Fibroblast of skin of back (primary cell): ENCODE measurements at places on chromosomes 12 and 14.

GRCh38 chr12:25020621-25021243 lies 71.8 kb upstream of the BCAT1 start:
- no peak for DNase-seq

GRCh38 chr12:93751864-93752610 lies 74.9 kb downstream of the CRADD start:
- DNase-seq = peak; percentile 87

GRCh38 chr14:101587441-101587911 lies 26.2 kb downstream of the DIO3 start:
- no peak for DNase-seq

DNA sequence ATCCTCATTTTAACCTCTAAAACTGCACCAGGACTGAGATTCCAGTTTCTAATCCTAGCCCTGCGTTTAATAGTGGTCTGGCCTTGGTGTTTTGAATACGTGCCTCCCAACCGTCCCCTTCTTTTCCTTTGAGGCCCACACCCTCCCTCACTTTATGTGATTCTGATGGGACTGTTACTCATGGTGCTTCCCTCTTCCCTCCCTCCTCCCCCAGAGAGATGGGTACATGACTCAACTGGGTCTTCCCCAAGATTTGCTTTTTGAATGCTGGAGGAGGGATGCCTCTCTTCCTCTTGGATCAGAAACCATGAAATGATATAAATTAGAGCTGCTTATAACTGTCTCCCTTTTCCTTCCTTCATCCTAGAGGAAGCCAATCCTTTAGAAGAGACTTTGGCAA lies 8.2 kb upstream of the PPP2R5E start:
- peak; percentile 62 for DNase-seq

GRCh38 chr12:11902525-11902875 lies 168.2 kb upstream of the BCL2L14 start:
- DNase-seq = no peak

DNA sequence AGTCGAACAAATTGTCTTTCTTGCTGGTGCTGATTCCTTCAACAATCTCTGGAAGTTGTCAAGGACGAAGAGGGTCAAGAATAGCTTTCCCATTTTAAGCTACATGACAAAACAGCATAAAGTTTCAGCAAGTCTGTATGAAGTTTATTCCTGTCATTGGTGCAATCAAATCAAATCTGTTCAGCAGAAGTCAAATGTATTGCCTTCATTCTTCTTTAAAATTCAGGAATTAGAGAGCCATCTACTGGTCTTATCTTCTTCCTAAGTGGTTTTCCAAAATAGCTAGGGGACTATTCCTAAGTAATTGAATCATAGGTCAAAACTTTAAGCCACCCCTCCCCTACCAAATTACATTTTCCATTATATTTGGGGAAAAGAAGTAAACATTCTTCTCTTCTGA lies 990.2 kb downstream of the GALC start:
- DNase-seq = peak; percentile 17

GRCh38 chr14:23876160-23876750 lies 77.3 kb upstream of the DHRS4 start:
- no peak for DNase-seq

DNA sequence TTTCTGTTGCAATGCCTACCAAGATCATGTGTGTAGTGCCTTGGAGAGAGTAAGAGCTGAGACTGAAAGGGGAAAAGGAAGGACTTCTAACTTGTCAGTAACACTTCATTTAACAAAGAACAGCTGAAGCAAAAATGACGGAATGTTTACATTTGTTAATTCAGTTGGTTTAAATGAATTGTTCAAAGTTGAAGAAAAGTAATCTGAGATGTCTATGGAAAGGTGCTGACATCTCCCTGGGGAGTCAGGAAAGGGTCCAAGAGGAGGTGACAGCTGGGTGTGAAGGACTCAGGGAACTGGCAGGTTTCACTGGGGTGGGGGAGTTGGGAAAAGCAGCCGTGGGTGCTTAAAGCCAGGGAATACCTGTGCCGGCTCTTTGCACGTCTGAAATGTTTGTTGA lies 7.9 kb downstream of the TMEM63C start:
- no peak for DNase-seq

DNA sequence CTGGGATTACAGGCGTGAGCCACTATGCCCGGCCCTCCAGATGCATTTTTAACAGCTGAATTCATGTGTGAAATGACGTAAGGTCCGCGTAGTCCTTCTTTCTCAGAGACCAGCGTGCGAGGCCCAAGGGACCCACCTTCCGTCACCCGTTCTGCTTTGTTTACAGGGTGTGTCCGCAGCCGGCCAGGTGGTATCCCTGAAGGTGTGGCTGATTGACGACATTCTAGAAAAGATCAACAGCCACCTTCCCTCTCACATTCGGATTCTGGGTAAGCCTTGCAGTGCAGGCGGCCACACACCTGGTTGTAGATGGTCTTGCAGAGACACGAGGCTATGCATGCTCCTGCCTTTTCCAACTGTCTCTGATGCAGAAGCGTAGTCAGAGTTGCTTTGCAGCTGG lies 9.9 kb downstream of the PUS1 start:
- DNase-seq = no peak
